ENCODE measurements at places on chromosomes 7 and 10. TPM values are rescaled to one million over a fixed set of nuclear protein-coding genes. Genes with fewer than 3 reads are reported as not detected.

The HGF gene
- total RNA-seq, result 5.9 TPM

The MRLN gene
- not detected for total RNA-seq

The NUB1 gene
- total RNA-seq, result 33.5 TPM

The IL6 gene
- total RNA-seq, result not detected

The AKR1C4 gene
- total RNA-seq, result not detected

The GNAT3 gene
- total RNA-seq, result not detected

The TET1 gene
- total RNA-seq, result 33.5 TPM

The MGAM2 gene
- not detected for total RNA-seq

The BMI1 gene
- total RNA-seq, result 138 TPM

The CNPY1 gene
- 0.16 TPM for total RNA-seq

The CCNY gene
- 49.9 TPM for total RNA-seq

The SFTPA1 gene
- total RNA-seq, result 0.16 TPM

The SPDYE6 gene
- total RNA-seq, result 0.16 TPM

The PAX4 gene
- total RNA-seq, result not detected

The ITPRID1 gene
- total RNA-seq, result 8.6 TPM

The IKZF1 gene
- 2.3 TPM for total RNA-seq

The LLCFC1 gene
- total RNA-seq, result not detected

The NRP1 gene
- 91.9 TPM for total RNA-seq

The GCK gene
- total RNA-seq, result 5.1 TPM

Measured in occipital lobe (tissue), 3 donors.